ENCODE measurements at places on chromosomes 3 and 15.

- DNase-seq = no peak
Observed at GRCh38 chr3:178310949-178311348, 225.3 kb upstream of the KCNMB2 start.

DNA sequence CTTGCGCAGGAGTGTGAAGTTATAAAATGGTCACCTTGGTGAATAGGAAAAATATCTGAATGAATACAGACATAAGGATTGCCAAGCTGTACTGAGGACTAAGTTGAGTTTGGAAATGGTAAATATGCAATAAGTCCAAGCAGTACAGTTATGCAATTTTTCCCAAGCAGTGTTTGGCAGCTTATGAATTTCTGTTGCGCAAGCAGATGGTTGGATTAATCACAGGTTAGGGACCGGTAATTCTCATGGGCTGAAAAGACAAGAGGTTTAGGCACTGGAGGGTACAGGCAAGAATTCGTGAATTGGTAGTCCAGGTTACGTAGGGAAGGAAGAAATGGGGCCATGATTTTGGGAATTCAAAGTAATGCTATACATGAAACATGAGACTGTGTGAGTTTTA lies 210.3 kb downstream of the RAP2B start:
- no peak for DNase-seq

DNA sequence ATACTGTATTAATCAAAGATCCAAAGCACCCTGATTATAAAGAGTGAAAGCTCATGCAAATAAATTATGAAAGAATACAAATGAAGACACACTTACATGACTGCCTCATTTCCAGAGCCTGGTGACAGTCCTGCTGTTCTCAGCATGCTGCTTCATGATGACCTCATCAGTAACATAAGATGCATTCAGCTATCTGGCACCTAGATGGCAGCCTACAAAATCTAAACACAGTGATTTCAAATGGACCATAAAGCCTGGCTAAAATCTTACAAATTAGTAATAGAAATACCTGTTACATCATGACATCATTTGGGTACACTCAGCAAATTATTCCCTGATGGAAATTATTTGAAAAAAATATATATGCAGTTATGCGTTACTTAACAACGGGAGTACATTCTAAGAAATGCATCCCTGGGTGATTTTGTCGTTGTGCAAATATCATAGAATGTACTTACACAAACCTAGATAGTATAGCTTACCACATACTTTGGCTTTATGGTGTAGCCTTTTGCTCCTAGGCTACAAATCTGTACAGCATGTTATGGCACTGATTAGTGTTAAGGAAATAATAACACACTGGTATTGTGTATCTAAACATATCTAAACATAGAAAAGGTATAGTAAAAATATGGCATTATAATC lies 207.2 kb downstream of the EPHA3 start:
- DNase-seq = no peak

DNA sequence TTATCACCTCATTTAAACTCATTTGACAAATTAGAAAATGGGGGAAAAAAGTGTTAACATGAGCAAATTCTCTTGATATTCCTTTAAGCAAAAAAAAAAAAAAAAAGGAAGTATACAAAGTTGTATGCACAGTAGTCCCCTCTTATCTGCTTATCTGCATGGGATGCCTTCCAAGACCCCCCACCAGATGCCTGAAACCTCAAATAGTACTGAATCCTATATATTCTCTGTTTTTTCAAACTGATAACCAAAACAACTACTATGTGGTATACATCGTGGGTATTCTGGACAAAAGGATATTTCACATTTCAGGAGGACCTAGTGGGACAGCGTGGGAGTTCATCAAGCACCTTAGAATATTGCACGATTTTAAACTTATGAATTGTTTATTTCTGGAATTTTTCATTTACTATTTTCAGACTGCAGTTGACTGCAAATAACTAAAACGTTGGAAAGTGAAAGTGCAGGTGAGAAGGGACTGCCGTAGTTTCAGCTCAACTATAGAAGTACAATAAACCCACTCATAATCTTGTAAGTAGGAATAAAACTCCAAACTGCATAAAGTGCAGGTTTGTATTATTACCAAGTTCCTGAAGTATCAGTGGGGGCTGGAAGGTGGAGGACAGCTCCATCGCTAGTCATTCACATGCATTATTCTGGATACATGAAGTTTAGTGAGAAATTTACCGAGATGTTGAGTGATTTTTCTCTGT lies 43.6 kb upstream of the PLCL2 start:
- DNase-seq = no peak

GRCh38 chr3:109278141-109278540 lies 38.2 kb downstream of the DPPA2 start:
- no peak for DNase-seq

DNA sequence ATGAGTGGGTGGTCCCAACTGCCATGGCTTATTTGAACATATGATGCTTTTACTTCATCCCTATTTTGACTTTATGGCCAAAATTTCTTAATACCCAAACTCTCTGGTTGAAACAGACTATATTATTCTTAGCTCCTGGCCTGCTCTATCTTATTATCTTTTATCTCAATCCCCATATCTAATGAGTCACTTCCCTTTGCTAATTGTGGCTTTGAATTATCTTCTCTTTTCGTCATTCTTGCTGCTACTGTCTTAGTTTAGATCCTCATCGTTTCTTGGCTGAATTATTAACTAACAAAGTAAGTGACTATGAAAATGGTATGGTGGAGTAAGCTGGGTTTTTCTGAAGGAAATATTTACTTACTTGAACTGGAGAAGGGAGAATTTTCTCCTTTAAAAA lies 28.2 kb upstream of the DNAJC19 start:
- no peak for DNase-seq

DNA sequence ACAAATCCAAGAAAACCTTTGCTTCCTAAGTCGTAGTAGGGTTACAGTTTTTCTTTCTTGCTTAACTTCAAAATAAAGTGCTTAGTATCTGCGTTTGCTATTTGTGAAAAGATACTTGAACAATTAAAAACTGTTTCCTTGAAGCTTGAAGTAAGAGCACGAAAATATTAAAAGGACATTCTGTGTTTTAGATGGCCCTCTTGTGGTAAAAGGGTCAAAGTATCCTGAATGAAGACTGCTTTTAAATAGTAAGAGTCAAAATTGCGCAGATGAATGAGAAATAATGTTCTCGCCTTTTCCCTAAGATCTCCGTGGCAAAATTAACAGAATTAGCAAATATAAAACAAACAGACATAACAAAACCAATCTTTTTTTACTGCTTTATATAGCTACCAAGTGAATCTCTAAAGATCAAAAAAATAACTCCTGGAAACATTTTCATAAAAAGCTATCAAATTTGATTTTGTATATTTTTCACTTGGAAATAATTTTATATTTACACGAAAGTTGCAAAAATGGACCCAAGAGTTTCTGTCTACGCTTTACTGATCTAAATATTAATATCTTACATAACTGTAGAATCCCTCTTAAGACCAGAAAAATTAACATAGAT lies 175.4 kb downstream of the MBNL1 start:
- DNase-seq = no peak

DNA sequence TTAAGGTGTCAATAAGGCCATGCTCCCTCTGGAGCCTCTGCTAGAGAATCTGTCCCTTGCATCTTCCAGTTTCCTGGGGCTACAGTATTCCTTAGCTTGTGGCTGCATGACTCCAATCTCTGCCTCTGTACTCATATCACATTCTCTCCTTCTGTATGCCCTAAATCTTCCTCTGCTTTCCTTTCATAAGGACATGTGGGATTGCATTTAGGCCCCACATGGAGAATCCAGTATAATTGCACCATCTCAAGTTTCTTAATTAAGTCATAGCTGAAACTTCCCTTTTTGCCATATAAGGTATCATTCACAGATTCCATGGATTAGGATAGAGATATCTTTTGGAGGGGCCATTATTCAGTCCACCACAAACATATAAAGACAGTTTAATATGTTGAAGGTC lies 409.8 kb upstream of the TMCO5A start:
- no peak for DNase-seq

GRCh38 chr15:87902772-87903426 lies 353.6 kb downstream of the NTRK3 start:
- no peak for DNase-seq

DNA sequence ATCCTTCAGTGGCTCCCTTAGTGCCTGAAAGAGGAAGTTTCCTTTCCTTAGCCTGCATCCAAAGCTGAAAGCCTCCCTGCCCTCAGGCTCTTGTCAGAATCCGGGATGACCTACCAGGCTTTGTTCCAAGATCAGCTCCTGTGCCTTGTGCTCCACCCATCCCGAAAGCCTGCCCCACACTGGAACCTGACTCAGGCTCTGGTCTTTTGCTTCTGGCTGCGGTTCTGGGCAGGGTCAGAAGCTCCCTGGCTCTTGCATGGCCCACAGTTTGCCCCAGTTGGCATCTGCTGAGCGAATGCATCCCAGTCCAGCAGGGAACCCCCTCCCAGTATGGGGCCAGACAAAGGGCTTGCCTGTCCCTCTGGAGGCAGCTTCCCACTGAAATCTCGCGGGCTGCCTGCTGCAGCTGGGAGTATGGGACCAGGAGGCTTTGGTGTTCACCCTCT lies 25.9 kb upstream of the KIF23 start:
- DNase-seq = no peak

Data from stimulated activated CD8-positive, alpha-beta memory T cell treated with anti-CD3 and anti-CD28 coated beads, Interleukin-7, amount 100 ng/mL, for 1 hour (primary cell).